ENCODE measurements at places on chromosomes 16 and 17.
A peak's percentile ranks its signal among the peaks of the same experiment; 100 is the strongest.

GRCh38 chr17:60169921-60170817 is 20.4 kb downstream of the CA4 start:
- DNase-seq: peak; percentile 43

- DNase-seq: no peak
Measured at GRCh38 chr17:66807182-66807581, 27.7 kb upstream of the CACNG5 start.

GRCh38 chr17:10458701-10459100 is 10.7 kb downstream of the MYH4 start:
- no peak for DNase-seq

GRCh38 chr17:39670746-39671145 is 2.5 kb downstream of the PNMT start:
- DNase-seq: no peak

DNA sequence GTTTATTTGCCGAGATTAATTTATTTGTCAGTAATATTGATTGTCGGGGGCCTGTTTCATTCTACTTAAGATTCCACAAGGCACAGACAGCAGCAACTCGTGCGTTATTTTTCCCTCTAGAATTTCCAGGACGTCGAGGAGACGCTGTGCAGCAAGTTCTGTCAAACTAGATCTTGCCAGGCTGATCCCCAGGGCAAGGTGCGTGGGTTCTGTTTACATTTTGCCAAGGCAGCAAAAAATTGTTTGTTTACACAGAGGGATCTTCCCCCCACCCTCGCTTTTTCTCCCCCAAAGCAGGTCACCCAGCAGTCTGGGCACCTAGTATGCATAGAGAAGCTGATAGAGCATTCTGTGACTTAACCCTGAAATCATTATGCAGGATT is 111.4 kb downstream of the IRX3 start:
- no peak for DNase-seq

GRCh38 chr16:73874324-73874723 is 422.3 kb upstream of the PSMD7 start:
- DNase-seq: no peak

GRCh38 chr17:76593959-76594358 is 8.3 kb upstream of the ST6GALNAC2 start:
- DNase-seq: no peak

DNA sequence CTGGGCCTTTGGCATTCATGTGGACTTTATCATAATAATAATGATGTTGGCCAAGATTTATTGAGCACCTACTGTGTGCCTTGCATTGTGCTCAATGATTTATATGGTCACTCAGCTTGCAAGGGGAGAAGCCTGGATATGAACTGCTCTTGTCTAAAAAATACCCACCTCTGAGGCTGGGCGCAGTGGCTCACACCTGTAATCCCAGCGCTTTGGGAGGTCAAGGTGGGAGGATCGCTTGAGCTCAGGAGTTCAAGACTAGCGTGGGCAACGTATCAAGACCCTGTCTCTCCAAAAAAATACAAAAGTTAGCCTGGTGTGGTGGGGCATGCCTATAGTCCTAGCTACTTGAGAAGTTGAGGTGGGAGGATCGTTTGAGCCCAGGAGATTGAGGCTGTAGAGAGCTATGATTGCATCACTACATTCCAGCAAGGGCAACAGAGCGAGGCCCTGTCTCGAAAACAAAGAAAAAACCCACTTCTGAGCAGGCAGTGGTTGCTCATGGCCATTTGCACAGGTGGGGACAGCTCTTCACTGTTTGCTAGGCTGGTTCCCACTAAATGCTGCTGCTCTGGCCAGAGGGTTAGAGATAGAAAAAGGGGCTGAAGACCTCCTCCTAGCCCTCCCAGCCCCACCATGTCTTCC is 4.3 kb upstream of the ADGRG1 start:
- peak; percentile 60 for DNase-seq

GRCh38 chr17:43018932-43019331 is 3.3 kb downstream of the VAT1 start:
- DNase-seq: no peak

- no peak for DNase-seq
Measured at GRCh38 chr17:67011527-67012175, 32.7 kb upstream of the CACNG1 start.

DNA sequence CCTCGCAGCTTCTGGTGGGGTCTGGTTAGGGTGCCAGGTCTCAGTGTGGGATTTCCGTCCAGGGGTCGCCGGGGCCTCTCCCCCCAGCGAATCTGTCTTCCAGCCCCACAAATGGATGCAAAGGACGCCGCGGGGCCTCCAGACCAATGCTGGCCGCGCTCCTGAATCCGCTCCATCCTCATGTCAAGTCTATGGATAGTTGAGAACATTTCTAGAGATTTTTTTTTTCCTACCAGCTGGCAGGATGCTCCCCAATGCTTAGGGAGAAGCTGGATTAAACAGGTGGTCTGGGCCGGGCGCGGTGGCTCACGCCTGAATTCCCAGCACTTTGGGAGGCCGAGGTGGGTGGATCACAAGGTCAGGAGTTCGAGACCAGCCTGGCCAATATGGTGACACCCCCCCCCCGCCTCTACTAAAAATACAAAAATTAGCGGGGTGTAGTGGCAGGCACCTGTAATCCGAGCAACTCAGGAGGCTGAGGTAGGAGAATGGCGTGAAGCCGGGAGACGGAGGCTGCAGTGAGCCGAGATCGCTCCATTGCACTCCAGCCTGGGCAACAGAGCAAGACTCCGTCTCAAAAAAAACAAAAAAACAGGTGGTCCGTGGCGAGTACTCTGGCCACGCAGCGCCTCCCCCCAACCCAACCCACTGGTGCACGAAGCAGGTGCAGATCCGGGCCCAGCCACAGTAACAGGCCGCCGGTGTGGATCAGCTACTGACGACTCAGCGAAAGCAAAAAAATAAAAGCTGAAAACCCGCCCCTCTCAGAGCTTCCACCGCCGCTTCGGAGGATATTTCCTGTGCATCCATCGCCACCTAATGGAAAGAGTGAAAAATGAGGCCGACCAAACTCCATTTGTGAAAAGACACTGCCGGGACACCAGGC is 1.1 kb upstream of the NXN start:
- peak; percentile 93 for DNase-seq

- DNase-seq: no peak
Measured at GRCh38 chr17:41037853-41038350, 3.2 kb upstream of the KRTAP1-3 start.

DNA sequence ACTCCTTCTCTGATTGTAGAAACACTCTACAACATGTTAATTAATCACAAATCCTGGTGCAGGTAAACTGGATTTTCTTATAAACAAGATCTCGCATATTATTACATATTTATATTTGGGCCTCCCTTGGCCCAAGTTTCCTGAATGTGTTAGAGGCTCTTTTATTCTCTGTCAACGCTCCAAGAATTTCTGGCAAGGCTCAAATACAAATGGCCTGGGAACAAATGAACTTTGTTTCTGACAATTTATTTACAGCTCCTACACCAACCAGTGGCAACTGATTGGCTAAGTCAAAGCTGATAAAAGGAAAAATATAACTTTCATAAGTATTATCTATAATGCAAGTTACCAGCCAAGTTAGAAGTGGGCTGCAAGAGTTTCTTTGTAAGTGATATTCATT is 64.9 kb upstream of the CORO6 start:
- DNase-seq: no peak

DNA sequence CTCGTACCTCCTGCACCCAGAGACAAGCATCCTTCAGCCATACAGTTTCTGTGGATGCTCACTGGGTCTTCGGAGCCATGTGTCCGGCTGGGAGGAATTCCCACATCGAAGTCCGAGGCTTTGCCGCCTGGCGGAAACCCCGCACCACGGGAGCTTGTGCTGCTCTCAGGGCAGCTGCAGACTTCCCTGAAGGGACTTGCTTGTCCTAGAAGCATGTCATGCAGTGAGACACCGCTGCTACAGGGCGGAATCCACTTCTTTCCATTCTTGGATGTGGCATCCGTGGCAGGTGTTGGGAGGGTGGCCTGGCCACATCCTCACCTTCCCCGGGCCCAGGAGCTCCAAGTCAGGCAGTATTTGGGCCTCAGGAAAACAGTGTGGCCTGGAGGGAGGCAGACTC is 122.5 kb downstream of the CMIP start:
- no peak for DNase-seq

GRCh38 chr16:68075980-68076379 is 9.2 kb upstream of the NFATC3 start:
- no peak for DNase-seq

DNA sequence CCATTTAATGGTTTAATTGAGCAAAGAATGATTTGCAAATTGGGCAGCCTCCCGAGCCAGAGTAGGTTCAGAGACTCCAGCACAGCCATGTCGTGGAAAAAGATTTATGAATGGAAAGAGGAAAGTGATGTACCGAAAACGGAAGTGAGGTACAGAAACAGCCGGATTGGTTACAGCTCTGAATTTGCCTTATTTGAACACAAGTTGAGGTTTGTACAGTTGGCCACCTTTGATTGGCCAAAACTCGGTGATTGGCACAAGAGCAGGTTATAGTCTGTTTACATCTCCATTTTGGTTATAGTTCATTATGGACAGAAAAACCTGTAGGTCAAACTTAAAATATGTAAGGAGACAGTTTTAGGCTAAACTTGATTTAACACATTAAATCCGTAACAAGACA is 44.5 kb downstream of the TENT4B start:
- DNase-seq: no peak

GRCh38 chr17:13785981-13786598 is 184.4 kb upstream of the HS3ST3A1 start:
- DNase-seq: no peak

DNA sequence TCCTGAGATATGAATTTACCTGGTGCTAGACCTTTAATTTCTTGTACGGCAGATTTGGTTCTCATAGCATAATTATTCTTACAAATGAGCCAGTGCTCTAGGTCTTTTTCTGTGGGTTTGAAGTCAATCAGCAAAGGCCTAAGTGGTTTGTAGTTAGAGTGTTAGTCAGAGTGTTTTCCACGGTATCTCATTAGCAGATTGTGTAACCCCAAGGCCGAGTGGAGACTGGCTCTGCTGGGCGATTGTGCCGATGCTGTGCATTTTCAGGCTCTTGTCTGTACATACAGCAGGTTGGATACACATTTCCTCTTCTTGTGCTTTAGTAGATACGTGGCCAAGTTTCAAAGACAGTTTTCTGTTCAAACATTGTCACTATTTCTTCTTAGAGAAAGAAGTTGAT is 78.6 kb upstream of the CA10 start:
- no peak for DNase-seq

- no peak for DNase-seq
Measured at GRCh38 chr17:73362697-73363096, 50.9 kb upstream of the CDC42EP4 start.

- DNase-seq: no peak
Measured at GRCh38 chr16:87829988-87830672, 39.2 kb downstream of the SLC7A5 start.

GRCh38 chr16:84268291-84269040 is 26.2 kb upstream of the WFDC1 start:
- no peak for DNase-seq

DNA sequence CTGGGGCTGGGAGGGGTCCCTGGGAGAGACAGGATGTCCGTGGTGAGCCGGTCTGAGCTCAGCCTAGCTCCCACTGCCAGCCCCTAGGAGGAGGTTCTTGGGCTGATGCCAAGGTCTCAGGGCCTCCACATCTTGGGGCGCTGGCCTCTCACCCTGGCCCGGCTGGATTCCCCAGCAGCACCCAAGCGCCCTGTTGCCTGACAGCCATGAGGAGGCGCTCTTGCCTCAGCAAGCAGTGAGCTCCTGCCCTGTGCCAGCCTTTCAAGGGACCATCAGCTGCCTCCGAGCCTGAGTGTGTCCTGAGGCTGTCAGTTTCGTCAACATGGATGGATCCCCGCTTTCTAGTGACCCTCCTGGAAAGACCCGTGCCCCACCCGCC is 234.9 kb upstream of the CIBAR2 start:
- peak; percentile 66 for DNase-seq

GRCh38 chr17:77101521-77102410 is 39.0 kb upstream of the SEC14L1 start:
- peak; percentile 100 for DNase-seq

- no peak for DNase-seq
Measured at GRCh38 chr17:64732336-64733006, 70.4 kb upstream of the SMURF2 start.

- DNase-seq: no peak
Measured at GRCh38 chr16:30350134-30350871, 4.8 kb downstream of the CD2BP2 start.

DNA sequence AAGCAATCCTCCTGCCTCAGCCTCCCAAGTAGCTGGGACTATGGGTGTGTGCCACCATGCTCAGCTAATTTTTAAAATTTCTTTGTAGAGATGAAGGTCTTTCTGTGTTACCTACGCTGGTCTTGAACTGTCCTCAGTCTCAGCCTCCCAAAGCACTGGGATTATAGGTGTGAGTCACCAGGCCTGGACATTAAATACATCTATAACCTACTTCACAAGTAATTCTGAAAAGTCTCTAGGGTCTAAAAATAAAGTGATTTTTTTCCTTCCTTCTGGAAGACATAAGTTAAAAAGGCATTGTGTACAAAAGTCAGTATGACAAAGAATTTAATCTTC is 118.3 kb downstream of the PARN start:
- DNase-seq: no peak

GRCh38 chr17:69093995-69094394 is 33.3 kb upstream of the ABCA9 start:
- DNase-seq: no peak

DNA sequence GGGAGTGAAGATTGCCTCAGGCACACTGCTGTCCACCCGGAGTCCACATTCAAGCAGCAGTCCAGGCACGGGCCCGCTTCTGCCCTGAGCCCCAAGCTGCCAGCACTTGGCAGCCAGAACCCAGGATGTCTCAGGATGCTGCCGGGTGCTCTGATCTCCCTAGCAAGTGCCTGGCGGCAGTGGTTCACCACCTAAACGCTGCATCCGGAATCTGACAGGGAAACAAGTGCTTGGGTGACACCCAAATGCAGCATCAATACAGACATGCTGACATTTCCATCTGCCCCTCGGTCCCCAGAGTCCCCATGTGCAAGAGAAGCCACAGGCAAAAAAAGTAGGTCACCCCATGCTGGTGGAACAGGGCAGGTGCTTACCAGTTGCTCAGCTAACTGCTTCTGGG is 197.1 kb upstream of the RPL38 start:
- DNase-seq: no peak

- no peak for DNase-seq
Measured at GRCh38 chr16:65809627-65810026, 556.9 kb upstream of the CDH5 start.

GRCh38 chr16:74951206-74951605 is 33.7 kb downstream of the WDR59 start:
- no peak for DNase-seq

GRCh38 chr16:85730186-85730465 is 20.8 kb downstream of the C16orf74 start:
- DNase-seq: no peak
